Activated T-helper 9 cell treated with anti-CD3 and anti-CD28 coated beads, Interleukin-2, amount 50 U/mL, for 16 hours (primary cell): ENCODE measurements at places on chromosomes 12 and 14.

- no peak for DNase-seq
Observed at GRCh38 chr12:25972783-25973182, 14.3 kb downstream of the RASSF8 start.

- peak; percentile 17 for DNase-seq
Observed at GRCh38 chr12:13347241-13348043, 150.9 kb downstream of the EMP1 start.

DNA sequence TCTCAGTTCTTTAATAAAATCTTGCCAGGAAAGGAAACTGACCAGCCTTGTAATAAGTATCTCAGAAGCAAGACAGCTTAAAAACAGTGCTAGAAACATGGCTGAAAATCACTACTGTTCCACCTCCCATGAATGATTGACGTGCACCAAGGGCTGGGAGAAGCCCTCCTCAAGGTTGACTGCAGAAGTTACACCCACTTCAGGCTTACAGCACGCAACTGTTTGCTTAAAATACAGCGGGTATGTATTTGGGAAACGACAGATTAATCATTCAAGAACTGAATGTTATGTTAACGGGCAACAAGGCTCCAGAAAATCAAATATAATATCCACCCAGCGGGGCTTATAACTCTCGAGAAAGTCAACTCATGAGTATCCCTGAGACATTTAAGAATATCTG is 22.1 kb downstream of the PRKD1 start:
- no peak for DNase-seq

DNA sequence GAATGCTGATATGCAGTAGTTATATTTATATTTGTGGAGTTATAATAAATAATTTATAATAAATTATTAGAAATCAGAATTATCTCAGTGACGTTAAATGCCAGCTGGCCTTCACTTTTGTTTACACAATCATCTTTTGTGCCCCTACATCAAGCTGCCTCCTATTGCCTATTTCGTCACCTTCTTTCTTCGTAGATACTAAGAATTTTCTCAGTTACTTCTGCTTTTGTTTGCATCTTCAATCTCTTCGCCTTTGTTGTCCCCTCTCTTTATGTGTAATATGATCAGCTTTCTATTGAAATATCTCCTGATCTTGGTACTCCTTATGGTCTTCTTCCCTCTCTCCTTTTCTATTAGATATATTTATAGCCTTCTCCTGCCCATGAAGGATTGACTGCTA is 197.0 kb downstream of the ERC1 start:
- DNase-seq: no peak

DNA sequence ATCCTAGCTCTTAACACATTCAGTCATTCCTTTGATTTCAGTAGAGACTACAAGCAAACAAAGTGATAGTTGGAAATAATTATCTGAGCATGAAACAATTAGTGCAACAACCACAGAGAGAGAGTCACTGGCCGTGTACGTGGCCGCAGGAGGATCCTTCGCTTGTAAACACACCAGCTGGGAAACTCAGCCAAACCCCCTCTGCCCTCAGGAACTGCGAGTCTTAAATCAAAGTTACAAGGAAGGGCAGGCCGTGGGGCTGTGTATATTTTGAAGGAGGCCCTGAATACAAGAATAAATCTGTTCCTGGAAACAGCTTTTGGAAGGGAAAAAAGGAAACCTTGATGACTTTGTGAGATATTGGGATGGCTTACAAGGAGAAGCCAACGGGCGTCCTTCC is 164.5 kb downstream of the ANO2 start:
- DNase-seq: no peak

- no peak for DNase-seq
Observed at GRCh38 chr12:31224768-31225448, 101.0 kb downstream of the SINHCAF start.

- DNase-seq: no peak
Observed at GRCh38 chr12:7113389-7113871, 4.4 kb upstream of the C1RL start.

DNA sequence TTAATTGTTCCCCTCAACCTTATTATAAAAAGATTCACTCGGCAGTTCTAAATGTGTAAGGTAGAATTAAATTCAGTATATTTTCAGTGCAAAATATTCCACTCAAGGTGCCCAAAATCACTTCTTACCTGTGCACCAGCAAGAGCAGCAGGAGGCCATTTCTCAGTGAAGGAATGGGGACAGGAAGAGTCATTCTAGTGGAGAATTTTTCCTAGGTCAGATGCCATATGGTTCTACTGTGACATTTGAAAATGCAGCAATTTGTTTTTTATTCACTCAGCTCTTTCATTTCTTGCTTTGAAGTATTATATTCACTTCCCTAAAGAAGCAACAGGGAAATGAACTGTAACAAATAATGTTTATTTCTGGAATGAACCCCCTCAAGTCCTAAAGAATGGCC is 264.0 kb upstream of the SYT1 start:
- DNase-seq: no peak

DNA sequence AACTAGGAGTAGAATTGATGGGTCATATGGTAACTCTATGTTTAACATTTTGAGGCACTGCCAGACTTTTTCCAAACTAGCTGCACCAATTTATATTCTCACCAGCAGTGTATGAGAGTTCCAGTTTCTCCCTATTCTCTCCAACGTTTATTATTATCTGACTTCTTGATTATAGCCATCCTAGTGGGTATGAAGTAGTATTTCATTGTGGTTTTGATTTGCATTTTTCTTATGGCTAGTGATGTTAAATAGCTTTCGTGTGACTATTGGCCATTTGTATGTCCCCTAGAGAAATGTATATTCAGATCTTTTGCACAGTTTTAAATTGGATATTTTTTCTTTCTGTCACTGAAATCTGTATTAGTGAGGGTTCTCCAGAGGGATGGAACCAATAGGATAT is 37.8 kb downstream of the HELB start:
- DNase-seq: no peak

GRCh38 chr14:105554523-105554922 is 28.1 kb downstream of the TMEM121 start:
- no peak for DNase-seq

GRCh38 chr12:89497467-89497866 is 27.1 kb downstream of the GALNT4 start:
- no peak for DNase-seq
